ENCODE measurements at places on chromosomes 13 and 19.

GRCh38 chr19:20388706-20389225 lies 176.8 kb downstream of the ZNF737 start:
- no peak for DNase-seq

DNA sequence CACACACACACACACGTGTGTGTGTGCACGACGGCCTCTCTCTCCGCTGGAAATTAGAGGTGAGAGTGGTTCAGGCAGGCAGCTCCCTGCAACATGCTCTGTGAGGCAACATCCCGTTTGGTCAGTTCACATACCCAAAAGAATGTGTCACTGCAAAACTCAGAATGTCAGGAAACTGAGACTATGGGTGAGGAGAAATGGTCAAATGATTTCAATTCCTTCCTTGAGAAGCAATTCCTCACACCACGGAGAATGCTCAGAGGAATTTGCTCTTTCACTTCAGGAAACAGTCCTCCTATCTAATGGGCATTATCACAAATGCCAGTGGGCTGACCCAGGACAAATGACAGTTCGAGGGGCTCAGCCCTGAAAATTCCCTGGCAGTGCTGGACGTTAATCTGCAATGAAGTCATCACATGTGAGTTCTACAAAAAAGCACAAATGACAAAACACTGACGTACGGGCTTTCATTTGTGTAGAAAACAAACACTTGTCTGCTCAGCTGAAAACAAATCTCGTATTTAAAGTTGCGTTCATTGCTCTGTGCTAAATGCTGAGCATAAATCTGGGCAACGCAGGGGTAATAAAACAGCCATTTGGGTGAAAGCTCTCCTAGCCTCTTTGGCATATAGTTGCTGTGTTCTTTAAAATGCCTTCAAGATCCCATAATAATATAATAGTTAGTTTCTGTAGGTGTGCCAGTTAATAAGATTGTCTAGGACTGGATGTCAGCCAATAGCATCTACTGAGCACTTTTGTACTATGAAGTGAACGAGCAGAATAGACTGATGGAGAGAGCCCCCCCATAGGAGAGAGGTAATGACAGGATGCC lies 18.6 kb upstream of the LATS2 start:
- DNase-seq = no peak

GRCh38 chr19:43446746-43447489 lies 18.5 kb downstream of the LYPD3 start:
- peak; percentile 77 for DNase-seq

DNA sequence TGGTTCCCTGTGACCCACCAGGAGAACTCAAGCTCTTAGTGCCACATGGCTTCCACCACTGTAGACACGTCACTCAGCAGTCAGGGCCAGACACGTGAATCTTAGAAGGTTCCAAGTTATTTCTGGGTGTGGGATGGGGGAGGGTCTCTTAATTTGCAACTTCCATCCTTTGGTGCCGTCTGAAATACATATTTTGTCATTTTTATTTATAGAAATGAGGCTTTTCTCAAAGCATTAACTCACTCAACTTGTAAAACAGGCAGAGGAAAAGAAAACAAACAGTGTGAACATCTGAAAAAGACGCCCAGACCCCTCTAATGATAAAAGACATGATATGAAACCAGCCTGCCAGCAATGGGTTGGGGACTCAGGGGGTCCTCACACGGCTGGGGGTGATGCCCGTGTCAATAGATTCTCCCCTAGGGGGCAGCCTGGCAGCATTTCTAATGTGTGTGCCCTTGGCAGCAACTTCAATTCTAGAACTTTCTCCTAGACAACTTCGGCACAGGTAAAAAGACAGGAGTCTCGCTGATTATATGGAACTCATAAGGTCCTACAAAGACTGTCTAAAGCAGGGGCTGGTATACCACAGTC lies 15.4 kb downstream of the PIP5K1C start:
- no peak for DNase-seq

- peak; percentile 66 for DNase-seq
These were observed 44.4 kb upstream of the C1QTNF9 start for GRCh38 chr13:24264976-24265375.

- no peak for DNase-seq
These were observed 21.7 kb downstream of the LILRB4 start for GRCh38 chr19:54684527-54684926.

All from activated CD4-positive, CD25-positive, alpha-beta regulatory T cell treated with anti-CD3 and anti-CD28 coated beads, Interleukin-2, amount 50 U/mL, for 16 hours (primary cell).